Fibroblast of lung (primary cell): ENCODE measurements at places on chromosomes 7 and 10. TPM values are rescaled to one million over a fixed set of nuclear protein-coding genes. Genes with fewer than 3 reads are reported as not detected.

The PTER gene
- 10.4 and 11.0 TPM in 2 replicates for total RNA-seq

The HOXA13 gene
- total RNA-seq = not detected in 2 replicates

The AFAP1L2 gene
- 0.17 and 0.77 TPM in 2 replicates for total RNA-seq

The TDRD1 gene
- total RNA-seq = 0.26 TPM in 1 of 2 replicates, not detected in the other

The TMEM236 gene
- under 0.01 and 0.17 TPM in 2 replicates for total RNA-seq

The OPN1SW gene
- total RNA-seq = not detected in 2 replicates

The FAM25G gene
- not detected in 2 replicates for total RNA-seq

The SBDS gene
- 80.9 and 118 TPM in 2 replicates for total RNA-seq

The SMC3 gene
- total RNA-seq = 28.8 and 31.9 TPM in 2 replicates

DNA sequence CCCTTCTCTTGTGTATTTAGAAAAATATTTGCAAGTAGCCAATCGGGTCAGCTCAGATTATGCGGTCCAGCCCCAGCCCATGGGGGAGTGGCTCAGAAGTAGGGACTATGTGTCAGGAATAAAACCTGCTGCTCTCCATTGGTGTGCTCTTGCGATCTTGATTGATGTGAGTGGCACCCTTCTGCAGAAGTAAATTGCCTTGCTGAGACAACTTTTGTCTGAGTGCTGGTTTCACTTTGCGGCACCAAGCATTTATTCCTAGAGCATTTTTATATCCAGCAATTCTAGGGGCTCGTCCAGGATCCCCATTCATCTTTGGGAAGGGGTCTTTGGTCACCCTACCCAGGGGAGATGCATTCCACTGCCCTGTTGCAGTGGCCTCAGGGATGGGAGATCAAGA lies 26.1 kb upstream of the FAM221A start:
- H3K36me3 ChIP-seq = no peaks in the 10 kb centered on the region
- H3K4me3 ChIP-seq = no peak overlapping the region
- no peak for DNase-seq
- H3K27ac ChIP-seq = no peak overlapping the region
- no peaks in the 10 kb centered on the region for H3K27me3 ChIP-seq
- no peaks in the 10 kb centered on the region for H3K4me1 ChIP-seq

- no peaks in the 10 kb centered on the region for H3K36me3 ChIP-seq
- H3K4me3 ChIP-seq = no peak overlapping the region
- no peaks in the 10 kb centered on the region for H3K27me3 ChIP-seq
- DNase-seq = no peak
These were observed 105.4 kb downstream of the ZNF33B start for GRCh38 chr10:42532996-42533395.

GRCh38 chr10:58516671-58517070 lies 4.0 kb downstream of the BICC1 start:
- DNase-seq = no peak
- H3K27me3 ChIP-seq = no peaks in the 10 kb centered on the region
- H3K4me1 ChIP-seq = no peaks in the 10 kb centered on the region
- H3K27ac ChIP-seq = no peak overlapping the region

DNA sequence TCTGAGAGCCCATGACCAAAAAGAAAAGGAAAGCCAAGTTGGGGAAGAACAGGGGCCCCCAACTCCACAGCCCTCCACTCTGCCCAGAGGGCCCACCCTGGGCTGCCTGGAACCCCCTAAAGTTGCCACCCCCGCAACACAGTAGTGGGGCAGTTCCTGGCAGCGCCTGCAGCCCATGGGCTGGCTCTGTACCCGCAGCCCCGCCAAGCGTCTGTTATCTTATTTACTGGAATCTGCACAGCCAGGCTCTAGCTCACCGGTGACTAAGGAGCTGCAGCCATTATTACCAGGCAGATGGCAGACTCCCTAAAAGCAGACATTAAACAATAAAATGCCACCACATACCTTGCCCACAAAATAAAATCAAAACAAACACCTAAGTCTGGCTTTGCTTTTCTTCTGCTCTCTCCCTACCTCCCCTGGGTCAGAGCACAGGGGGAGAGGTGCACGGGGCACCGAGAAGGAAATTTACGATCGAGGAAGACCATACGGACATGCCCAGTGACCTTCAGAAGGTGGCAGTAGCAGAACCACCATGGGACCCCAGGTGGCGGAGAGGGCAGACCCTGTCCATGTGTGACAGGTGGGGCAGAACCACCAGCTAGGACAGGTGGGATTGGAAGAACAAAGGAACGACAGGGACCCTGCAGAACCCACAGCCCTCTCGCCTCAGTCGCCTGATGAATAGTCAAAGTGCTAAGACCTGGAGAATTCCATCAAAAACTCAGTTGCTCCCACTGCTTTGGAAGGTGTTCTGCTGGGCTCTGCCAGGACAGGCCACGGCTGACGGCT lies 66.3 kb downstream of the PRKAG2 start:
- H3K27ac ChIP-seq = no peak overlapping the region
- no peaks in the 10 kb centered on the region for H3K36me3 ChIP-seq
- no peak for DNase-seq
- no peak overlapping the region for H3K4me3 ChIP-seq
- H3K27me3 ChIP-seq = peaks cover 2% of the 10 kb centered on the region

DNA sequence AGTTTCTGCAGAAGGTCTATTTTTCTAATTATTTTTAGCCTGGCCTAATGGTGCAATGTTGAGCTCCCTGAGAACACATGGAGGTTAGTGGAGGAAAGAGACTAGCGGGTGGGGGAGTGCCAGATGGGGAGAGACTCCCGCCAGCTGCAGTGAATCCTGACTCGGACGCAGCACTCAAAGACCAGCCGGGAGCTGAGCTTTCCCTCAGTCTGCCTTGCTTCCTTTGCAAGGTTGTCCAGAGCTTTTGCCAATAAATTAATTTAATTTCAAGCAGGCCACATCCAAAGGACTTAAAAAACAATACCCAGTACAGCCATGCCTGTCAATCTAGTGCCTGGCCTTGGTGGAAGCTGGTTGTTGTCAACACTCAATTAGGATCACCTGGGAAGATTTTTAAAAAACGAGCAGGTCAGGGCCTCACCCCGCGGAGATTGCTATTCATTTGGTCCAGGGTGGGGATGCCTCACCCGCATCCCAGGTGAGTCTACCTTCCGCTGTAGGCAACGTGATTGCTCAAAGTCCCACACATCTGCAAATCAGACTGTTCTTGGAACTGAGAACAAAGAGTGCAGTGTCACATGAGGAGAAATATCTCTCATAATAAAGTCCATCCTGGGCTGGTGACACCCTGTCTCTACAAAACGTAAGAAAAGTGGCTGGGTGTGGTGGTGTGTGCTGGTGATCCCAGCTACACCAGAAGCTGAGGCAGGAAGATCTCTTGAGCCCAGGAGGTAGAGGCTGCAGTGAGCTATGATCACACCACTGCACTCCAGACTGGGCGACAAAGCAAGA lies 4.0 kb downstream of the CLRN3 start:
- H3K27ac ChIP-seq = no peak overlapping the region
- no peaks in the 10 kb centered on the region for H3K27me3 ChIP-seq
- no peak for DNase-seq
- no peaks in the 10 kb centered on the region for H3K4me1 ChIP-seq
- no peaks in the 10 kb centered on the region for H3K36me3 ChIP-seq

- no peaks in the 10 kb centered on the region for H3K27me3 ChIP-seq
- no peak overlapping the region for H3K27ac ChIP-seq
- peak; percentile 74 for DNase-seq
- no peak overlapping the region for H3K4me3 ChIP-seq
- H3K36me3 ChIP-seq = no peaks in the 10 kb centered on the region
These were observed 1.7 kb upstream of the LFNG start for GRCh38 chr7:2517678-2518507.

- H3K4me3 ChIP-seq = no peak overlapping the region
- H3K27me3 ChIP-seq = no peaks in the 10 kb centered on the region
- H3K27ac ChIP-seq = no peak overlapping the region
These were observed 53.3 kb downstream of the C10orf90 start for GRCh38 chr10:126617208-126617607.

DNA sequence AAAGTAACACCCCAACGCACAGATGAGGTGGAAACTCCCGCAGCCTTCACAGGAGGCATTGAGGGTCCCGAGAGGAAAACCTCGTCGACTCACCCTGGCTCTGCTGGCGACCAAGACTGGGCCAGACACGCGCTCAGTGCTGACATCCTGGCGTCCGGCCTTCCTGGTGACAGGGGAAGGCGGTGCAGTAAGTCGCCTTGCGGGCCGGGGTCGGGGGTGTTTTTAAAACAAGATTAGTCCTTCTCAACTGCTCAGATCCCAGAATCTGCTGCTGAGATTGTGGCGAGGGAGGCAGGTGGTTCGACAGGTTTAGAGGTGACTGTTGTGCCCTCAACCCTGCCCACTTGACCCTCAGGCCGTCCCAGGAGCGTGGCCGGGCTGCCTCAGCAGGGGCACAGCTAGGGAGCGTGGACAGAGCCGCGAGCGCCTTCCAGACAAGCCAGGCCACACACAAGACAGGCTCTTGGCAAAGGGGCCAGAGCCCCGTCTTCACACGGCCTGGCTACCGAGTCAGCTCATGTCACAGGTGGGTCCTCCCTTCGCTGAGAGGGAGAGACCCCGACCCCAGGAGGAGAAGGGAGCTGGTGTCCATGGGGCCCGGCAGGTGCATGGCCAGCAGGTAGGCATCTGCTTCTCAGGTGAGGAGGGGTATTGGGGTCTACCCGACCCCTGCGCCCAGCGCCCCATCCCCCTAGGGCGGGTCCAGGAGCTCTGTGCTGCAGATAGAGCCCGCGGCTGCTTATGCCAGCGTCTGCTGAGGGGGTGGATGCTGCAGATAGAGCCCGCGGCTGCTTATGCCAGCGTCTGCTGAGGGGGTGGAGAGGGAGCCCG lies 81.6 kb downstream of the DNAJB6 start:
- H3K4me1 ChIP-seq = no peaks in the 10 kb centered on the region
- DNase-seq = no peak
- no peaks in the 10 kb centered on the region for H3K27me3 ChIP-seq
- H3K4me3 ChIP-seq = no peak overlapping the region
- H3K36me3 ChIP-seq = peaks cover 7% of the 10 kb centered on the region

DNA sequence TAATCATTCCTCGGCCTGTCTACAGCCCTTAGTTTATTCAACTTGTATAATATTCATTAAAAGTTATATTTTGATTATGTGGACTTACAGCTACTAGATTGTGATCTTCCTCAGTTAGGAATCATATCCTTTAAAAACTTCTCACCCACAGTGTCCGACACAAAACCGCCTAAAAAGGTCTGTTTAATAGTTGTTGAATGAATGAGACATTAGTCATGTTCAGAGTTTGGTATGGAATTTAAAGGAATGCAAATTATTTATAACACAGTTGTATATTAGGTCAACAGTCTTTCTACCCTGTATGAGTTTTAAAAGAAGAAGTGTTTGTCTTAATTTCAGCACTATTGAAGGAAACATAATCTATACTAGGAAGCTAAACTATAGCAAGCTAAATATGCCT lies 390.0 kb downstream of the ARL4A start:
- peaks cover 2% of the 10 kb centered on the region for H3K4me1 ChIP-seq
- H3K36me3 ChIP-seq = no peaks in the 10 kb centered on the region
- no peak overlapping the region for H3K27ac ChIP-seq
- no peak overlapping the region for H3K4me3 ChIP-seq
- peak; percentile 69 for DNase-seq

DNA sequence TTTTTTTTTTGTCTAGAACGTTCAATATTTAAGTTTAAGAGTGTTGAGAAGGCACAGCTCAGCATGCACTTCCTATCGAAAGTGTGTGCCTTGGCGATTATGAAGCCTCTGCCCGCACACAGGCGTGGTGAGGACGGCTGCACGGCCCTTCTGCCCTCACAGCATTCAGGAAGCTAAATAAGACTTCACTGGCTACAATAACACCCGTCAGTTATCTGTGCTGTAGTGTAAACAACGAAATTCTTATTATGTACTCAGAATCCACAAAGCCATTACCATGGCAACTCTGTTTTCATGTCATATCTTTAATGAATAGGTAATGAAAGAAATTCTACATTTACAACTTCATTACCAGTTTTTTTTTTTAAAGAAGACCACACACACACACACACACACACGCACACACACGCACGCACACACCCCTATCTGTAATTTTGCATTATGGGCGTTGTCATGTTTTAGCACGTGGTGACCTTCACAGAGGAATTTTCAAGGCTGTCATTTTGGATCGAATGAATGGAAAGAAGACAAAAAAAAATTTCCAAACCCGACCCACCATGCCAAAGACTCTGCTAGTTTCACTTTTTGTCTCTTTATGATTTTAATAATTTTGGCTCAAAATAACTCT lies 254.8 kb upstream of the CTBP2 start:
- H3K27ac ChIP-seq = no peak overlapping the region
- DNase-seq = peak; percentile 62
- no peaks in the 10 kb centered on the region for H3K27me3 ChIP-seq
- H3K4me3 ChIP-seq = peak overlapping the region; percentile 9

- no peak for DNase-seq
- no peaks in the 10 kb centered on the region for H3K4me1 ChIP-seq
- no peaks in the 10 kb centered on the region for H3K27me3 ChIP-seq
- no peak overlapping the region for H3K27ac ChIP-seq
- no peaks in the 10 kb centered on the region for H3K36me3 ChIP-seq
- no peak overlapping the region for H3K4me3 ChIP-seq
These were observed 869.4 kb downstream of the TYW1 start for GRCh38 chr7:67866054-67866453.

GRCh38 chr7:26201247-26202018 lies at the start of gene CBX3:
CBX3 (plus strand) TSS chr7:26201745; CDS start chr7:26202999, 1,254 bp downstream.
- no peaks in the 10 kb centered on the region for H3K27me3 ChIP-seq
- peak; percentile 71 for DNase-seq
- peak within 1 kb of the TSS; percentile 99 for H3K4me3 ChIP-seq
- peaks cover 7% of the 10 kb centered on the region for H3K4me1 ChIP-seq
- peaks cover 2% of the 10 kb centered on the region for H3K36me3 ChIP-seq
- peak within 1 kb of the TSS; percentile 98 for H3K27ac ChIP-seq

DNA sequence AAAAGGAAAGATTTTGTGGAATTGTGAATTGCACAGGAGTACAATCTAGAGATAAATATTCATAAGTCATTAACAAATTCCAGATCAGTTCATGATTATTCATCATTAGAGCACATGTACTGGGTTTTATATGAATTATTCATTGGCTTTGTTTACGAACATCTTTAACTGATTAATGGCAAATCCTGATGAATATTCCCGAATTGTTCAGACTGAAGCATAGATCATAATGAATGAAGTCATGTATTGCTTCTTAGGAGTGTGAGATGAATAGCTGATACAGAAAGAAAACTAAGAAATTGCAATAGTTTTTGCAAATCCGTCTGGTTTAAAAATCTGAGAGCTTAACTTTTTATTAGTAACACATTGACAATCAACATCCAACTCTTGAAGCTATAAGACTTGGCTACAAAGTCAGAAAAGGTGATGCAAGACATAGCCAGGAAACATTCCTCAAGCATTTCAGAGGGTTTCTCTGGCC lies 183.6 kb upstream of the DGKB start:
- no peak overlapping the region for H3K27ac ChIP-seq
- no peaks in the 10 kb centered on the region for H3K36me3 ChIP-seq
- no peak overlapping the region for H3K4me3 ChIP-seq
- peak; percentile 11 for DNase-seq
- no peaks in the 10 kb centered on the region for H3K27me3 ChIP-seq
- no peaks in the 10 kb centered on the region for H3K4me1 ChIP-seq
